ENCODE measurements at places on chromosomes 12 and 14.

DNA sequence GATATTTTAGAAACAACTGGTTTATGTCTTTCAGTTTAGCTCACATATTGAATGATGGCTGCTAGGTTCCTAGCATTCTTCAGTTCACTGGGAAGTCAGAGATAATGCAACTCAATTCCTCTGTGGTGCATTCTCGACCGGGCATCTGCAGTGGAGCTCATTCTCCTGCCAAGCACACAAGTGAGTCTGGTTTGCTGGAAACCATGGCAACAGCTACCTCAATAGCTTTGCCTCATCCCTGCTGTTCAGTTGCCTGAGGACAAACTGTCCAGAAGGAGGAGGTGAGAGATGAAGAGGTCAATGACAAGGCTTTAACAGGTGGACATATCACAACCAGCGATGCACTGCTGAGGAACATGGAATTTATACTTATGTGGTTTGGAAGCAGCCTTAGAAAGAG lies 816.9 kb downstream of the AACS start:
- DNase-seq, result no peak

- no peak for DNase-seq
Measured at GRCh38 chr14:105102361-105102870, 37.2 kb upstream of the GPR132 start.

- DNase-seq, result peak; percentile 23
Measured at GRCh38 chr14:67358924-67359774, 455 bp downstream of the ATP6V1D start.

DNA sequence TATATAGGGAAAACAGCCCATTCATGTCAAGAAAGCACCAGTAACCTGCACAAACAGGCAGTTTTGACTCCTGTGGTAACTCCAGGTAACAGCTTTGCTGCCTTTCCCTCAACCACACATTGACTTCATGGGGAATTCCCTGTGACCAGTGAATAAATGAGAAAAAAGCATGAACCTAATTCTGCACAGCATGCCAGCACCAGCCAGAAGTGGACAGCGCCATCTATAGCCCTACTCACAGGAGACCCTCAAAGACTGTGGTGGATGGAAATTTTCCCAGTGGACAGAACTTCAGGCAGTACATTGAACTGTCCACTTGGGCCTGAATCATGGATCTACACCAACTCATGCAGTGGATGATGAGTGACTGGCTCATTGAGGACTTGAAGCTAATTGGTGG lies 152.1 kb downstream of the SLC8A3 start:
- no peak for DNase-seq

GRCh38 chr14:40838601-40839000 lies 768.1 kb upstream of the LRFN5 start:
- no peak for DNase-seq

GRCh38 chr12:49197256-49197655 lies 8.4 kb upstream of the TUBA1A start:
- DNase-seq, result no peak

GRCh38 chr14:100710391-100710790 lies 16.3 kb upstream of the DLK1 start:
- DNase-seq, result no peak

DNA sequence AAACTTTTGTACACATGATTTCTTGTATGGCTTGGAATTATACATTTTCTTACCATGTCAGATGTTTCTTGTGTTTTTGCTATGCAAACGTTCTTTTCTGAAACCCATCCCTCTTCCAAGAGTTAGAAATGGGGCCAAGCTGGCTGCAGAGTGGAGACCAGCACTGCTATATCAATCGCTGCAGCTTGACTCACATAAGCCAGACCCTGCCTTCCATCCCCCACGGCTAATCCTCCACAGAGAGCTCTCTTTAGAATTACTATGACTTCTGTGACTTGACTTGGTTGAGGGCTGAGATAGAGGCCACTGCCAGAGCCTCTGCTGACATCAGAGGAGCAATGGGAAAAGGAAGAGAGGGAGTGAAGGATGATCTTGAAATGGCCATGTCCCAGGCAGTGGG lies 147.9 kb downstream of the DACT1 start:
- DNase-seq, result no peak

DNA sequence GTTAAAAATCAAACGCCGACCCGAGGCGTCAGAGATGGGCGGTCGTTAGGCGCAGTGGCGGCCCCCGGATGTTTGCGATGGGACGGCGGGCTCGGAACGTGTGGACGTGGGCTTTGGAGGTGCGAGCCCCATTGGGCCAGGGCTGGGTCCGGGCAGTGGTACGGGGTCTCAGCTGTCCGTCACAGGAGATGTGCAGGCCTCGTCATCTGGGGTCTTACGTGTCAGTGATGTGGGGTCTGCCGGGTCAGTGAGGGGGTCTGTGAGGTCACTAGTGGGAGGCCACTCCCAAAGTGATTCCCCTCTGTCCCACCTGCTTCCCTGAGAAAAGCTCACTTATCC lies 21.6 kb upstream of the CHFR start:
- no peak for DNase-seq

DNA sequence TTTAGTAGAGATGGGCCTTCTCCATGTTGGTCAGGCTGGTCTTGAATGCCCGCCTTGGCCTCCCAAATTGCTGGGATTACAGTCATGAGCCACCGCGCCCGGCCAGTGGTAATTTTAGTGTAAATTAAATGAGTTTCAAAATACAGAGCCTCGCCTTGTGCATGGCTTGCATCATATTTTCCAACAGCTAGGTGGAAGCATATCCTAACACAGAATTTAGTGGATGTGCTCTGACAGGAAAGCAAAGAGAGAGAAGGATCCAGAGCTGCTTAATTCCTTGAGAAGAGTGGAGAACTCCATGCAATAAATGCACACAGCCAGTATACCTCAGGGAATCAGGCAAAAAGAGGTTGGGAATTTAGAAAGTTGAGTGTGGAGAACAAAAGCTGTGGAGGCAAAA lies 2.5 kb downstream of the OR6C2 start:
- DNase-seq, result no peak

- DNase-seq, result no peak
Measured at GRCh38 chr12:109247831-109248654, 61.0 kb downstream of the FOXN4 start.

- DNase-seq, result peak; percentile 37
Measured at GRCh38 chr12:120820884-120821510, 83.2 kb downstream of the SPPL3 start.

- no peak for DNase-seq
Measured at GRCh38 chr14:51610771-51611170, 40.9 kb upstream of the FRMD6 start.

DNA sequence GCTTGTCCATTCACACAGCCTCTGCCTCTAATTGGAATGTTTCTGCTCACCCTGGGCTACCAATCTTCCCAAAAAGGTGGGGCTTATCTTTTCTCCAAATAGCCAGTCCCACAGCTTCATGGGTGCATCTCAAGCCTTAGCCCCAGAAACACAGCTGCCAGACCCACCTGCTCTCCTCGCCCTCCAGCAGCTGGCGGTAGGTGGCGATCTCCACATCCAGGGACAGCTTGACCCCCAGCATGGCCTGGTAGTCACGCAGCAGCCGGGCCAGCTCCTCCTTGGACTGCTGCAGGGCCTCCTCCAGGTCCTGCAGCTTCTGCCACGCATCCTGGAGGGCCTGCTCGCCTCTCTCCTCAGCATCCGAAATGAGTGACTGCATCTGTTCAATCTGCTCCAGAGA lies 11.1 kb downstream of the KRT77 start:
- no peak for DNase-seq
